ENCODE measurements at places on chromosomes 3 and 15. TPM values are rescaled to one million over a fixed set of nuclear protein-coding genes. Genes with fewer than 3 reads are reported as not detected.

The HACL1 gene
- 41.0 TPM for total RNA-seq

The C15orf61 gene
- 8.7 TPM for total RNA-seq

The ALCAM gene
- 8.4 TPM for total RNA-seq

The GOLGA8S gene
- total RNA-seq = 0.07 TPM

The CHRNA7 gene
- total RNA-seq = 0.23 TPM

The GTF2E1 gene
- 9.6 TPM for total RNA-seq

The SLC51B gene
- total RNA-seq = not detected
